Endothelial cell of umbilical vein (primary cell): ENCODE measurements at places on chromosomes 13 and 19. TPM values are rescaled to one million over a fixed set of nuclear protein-coding genes. Genes with fewer than 3 reads are reported as not detected.

LIM2 gene
- total RNA-seq = not detected in 2 replicates

ZNF578 gene
- 0.85 and 1.00 TPM in 2 replicates for total RNA-seq

CPT1C gene
- total RNA-seq = 24.7 and 45.7 TPM in 2 replicates

OR4F17 gene
- total RNA-seq = not detected in 2 replicates

ZNF480 gene
- 9.2 and 10.0 TPM in 2 replicates for total RNA-seq

SPACA4 gene
- not detected in 2 replicates for total RNA-seq

IL4I1 gene
- 5.6 and 9.1 TPM in 2 replicates for total RNA-seq

PEAK3 gene
- total RNA-seq = not detected in 2 replicates

MARCHF2 gene
- 40.1 and 43.5 TPM in 2 replicates for total RNA-seq

GSX1 gene
- total RNA-seq = not detected in 2 replicates

ZNF723 gene
- total RNA-seq = not detected in 2 replicates

SYT3 gene
- 0.53 TPM in 1 of 2 replicates, not detected in the other for total RNA-seq

SWSAP1 gene
- total RNA-seq = 2.7 and 3.7 TPM in 2 replicates

KLK14 gene
- total RNA-seq = not detected in 2 replicates

ZNF813 gene
- total RNA-seq = 2.3 TPM in 2 replicates

EPSTI1 gene
- total RNA-seq = 0.74 and 3.1 TPM in 2 replicates

WDR87 gene
- total RNA-seq = not detected in 2 replicates
